H7 (cell line): ENCODE measurements at places on chromosomes 7 and 10. TPM values are rescaled to one million over a fixed set of nuclear protein-coding genes. Genes with fewer than 3 reads are reported as not detected.

Gene DNAJC12
- 0.31 and 1.00 TPM in 2 replicates for total RNA-seq

Gene SFRP4
- total RNA-seq = not detected in 2 replicates

Gene NUTM2B
- total RNA-seq = 0.11 and 0.59 TPM in 2 replicates

Gene PRSS58
- total RNA-seq = not detected in 2 replicates

Gene ZYX
- 84.6 and 97.1 TPM in 2 replicates for total RNA-seq

Gene SLC26A5
- total RNA-seq = not detected in 2 replicates

Gene SPDYE11
- total RNA-seq = not detected in 2 replicates

Gene GPR26
- total RNA-seq = 0.03 and 0.07 TPM in 2 replicates

Gene KIAA1549
- 6.0 and 6.4 TPM in 2 replicates for total RNA-seq

Gene EXOC6
- 6.2 and 13.6 TPM in 2 replicates for total RNA-seq

- DNase-seq = peak; percentile 7
These were observed 112.8 kb downstream of the CDK14 start for GRCh38 chr7:90708841-90709317.

- DNase-seq = no peak
These were observed 81.6 kb upstream of the ARMC3 start for GRCh38 chr10:22846294-22846693.

- DNase-seq = no peak
These were observed 29.0 kb downstream of the ACSL5 start for GRCh38 chr10:112402917-112403316.

GRCh38 chr7:148650232-148650858 lies 48.4 kb upstream of the CUL1 start:
- no peak for DNase-seq

DNA sequence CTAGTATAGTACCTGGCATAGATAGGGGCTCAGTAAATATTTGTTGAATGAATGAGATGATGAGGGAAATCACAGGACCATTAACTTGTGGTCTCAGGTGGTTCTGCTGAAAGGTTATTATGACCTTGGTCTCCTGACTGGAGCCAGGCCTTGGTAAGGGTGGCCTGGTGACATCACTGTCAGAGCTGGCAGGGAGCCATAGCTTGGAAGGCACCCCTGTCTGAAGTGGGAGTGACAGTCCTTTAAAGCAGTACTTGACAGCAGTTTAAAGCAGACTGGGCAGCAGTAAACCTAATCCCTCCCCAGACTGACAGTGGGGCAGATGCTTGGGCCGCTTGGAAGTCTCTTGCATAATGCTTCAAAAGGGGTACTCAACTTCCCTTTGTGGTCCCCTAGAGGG lies 13.4 kb downstream of the DPCD start:
- DNase-seq = no peak

DNA sequence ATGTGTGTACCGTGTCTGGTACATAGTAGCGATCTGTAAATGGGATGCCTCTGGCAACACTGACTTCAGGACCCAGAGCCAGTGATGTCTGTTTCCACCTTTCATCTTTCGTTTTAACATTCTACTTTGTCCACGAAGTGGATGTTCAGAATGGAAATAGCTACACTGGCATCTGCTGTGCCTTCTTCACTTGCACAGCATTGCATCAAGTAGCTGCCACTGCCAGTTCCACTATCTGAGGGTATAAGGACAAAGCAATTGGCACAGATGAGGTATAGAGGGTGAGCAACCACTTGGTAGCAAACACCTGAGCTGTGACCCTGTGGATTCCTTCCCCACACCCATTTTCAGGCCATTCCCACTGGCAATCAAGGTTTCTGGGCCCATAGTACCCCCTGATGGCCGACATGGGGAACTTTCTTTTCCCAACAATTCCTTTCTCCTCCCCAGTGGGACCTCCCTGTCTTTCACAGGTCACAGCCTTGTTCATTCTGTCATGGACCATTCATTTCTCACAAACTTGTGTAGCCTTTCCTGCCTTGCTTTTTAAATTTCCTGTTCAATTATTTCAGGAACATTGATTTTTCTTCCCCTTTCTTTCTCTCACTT lies 4.0 kb downstream of the ITGA8 start:
- DNase-seq = peak; percentile 40

DNA sequence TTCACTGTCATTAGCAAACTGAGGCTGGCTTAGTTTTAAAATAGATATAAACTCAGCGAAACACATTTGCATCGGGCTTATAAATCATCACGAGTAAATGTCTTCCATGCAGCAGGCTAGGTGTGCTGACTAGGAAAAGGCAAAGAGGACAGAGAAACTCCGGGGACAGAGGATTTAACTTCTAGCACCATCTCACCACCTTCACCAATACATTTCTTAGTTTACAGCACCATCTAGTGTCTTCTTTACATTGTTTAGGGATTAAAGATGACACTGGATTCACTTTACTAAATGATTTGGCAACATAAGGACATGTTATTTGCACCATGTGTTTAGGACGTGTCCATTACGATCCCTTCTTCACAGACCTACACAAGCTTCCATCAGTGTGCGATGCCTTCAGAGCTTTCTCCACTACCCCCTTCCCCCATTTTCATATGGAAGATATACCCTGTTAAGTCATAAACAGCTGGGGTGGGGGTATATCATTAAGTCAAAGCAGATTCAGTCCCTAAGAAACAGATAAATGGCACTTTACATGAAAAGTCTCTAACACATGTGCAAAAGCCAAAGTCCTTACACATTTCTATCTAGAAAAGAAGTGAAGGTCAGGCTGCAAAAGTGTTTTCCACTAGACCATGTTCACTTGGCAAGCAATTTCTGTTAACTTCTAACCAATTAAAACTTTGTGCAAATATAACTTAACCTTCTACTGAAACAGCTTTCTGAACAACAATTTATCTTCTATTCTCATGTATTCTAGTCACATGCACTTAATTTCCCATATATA lies 103.3 kb downstream of the GRB10 start:
- DNase-seq = peak; percentile 53

- DNase-seq = no peak
These were observed 101.2 kb downstream of the DYNC2I1 start for GRCh38 chr7:158957510-158957906.

GRCh38 chr10:90007226-90007625 lies 305.8 kb downstream of the KIF20B start:
- no peak for DNase-seq

- no peak for DNase-seq
These were observed 138.7 kb downstream of the GNAI1 start for GRCh38 chr7:80273327-80273726.

DNA sequence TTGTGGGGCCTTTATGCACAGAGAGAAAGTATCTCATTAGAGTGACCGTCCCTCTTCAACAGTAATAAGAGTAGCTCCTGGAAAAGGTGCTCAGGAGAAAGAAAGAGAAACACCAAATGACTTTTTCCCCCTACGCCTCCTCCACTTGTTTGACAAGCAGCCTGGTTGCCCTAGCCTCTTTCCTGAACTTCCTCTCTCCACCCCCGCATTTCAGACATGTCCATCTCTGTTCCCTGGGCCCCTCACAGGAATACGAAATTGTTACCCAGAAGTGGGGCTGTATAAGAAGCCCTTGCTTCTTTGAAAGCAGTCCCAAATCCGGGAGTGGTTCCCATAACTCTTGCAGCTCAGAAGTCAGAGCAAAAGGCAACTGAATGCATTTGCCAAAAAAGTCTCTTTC lies 119.6 kb upstream of the ADO start:
- no peak for DNase-seq

- no peak for DNase-seq
These were observed 230.7 kb downstream of the SNX13 start for GRCh38 chr7:17709599-17709998.

DNA sequence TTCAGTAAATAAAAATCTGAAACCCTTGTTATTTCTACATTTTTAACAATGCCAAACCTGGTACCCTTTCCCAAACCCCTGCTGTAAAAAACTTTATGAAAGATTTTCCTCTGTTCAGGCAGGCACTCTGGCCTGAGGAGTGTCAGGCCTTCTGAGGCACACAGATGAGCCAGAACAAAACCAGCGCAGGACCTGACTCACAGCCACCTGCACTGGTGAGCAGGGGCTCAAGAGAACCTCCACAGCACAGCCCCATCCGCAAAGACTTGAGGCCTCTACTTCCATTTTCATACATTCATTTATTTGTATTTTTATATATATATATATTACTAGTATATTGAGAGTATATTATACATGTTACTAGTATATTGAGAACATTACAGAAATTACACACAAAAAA lies 49.4 kb downstream of the COBL start:
- DNase-seq = no peak

DNA sequence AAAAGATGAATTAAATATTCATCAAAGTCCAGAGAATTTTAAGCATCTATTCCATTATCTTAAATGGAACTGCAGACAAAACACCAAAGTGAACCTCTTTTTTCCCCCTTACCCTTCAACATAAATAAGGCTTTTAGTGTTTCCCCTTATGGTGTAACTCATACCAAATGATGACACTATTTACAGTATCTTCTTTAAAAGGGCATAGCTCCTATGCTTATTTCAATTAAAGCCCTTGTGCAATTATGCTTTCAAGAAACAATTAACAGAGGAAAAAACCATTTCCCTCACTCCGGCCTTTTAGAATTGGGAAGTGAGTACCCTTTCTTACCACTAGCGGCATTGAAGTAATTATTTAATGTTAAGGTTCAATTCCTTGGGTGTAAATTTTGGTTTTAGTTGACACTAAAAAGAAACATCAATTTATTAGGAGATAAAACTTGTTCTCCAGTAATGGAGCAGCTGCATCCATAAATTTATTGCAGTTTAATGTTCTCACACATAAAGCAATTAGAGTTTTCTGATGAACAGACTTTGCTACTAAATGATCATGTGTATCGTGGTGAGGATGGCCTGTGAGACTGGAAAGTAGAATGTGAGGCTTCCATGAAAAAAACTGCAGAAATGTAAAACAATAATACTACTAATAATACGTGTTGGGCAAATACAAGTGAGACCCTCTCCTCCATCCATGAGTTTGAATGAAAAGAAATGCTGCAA lies 661.3 kb downstream of the PARD3 start:
- no peak for DNase-seq

DNA sequence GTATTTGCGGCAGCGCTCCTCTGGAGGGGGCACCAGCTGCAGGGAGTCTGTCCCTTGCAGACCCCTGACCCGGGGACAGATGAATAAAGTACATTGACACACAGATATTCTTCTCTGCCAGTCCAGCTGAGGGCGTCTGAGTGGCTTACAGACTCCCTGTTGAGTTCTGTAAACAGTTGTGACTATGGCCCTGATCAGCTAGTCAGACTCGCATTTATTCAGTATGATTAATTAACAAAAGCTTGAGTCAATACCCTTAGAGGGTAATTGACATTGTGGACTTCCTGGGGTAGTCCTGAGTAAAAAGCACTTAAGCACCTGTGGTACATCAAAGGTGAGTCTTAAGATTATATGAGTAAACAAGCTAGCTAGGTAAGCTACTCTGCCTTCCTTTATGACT lies 21.0 kb downstream of the ANKRD30A start:
- DNase-seq = no peak

DNA sequence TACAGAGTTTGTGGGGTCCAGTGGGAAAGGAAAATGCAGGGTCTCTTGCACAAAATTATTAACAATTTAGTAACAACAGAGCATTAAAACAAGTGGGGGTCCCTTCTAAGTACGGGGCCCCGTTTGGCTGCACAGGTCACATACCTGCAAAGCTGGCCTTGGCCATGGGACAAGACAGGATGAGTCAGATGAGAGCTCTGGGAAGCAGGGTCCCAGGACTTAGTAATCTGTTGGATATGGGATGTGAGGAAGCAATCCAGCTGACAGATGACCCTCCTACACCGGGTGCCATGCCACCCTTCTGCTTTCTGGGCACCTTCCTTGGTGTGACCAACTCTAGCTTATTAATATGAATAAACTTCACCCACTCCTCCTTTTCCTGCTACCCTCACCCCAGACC lies 3.2 kb upstream of the DUSP5 start:
- no peak for DNase-seq

- DNase-seq = no peak
These were observed 78.4 kb upstream of the AFAP1L2 start for GRCh38 chr10:114482480-114483304.
